ENCODE measurements at places on chromosomes 1 and 21. TPM values are rescaled to one million over a fixed set of nuclear protein-coding genes. Genes with fewer than 3 reads are reported as not detected.

GRCh38 chr1:11804666-11805421 is 920 bp downstream of the MTHFR start:
- DNase-seq = no peak

- no peak for DNase-seq
These were observed 202.8 kb downstream of the RRAGC start for GRCh38 chr1:38656726-38657125.

GRCh38 chr1:42316292-42316691 is 18.7 kb downstream of the FOXJ3 start:
- DNase-seq = no peak

GRCh38 chr1:73832276-73833181 is 365.4 kb downstream of the LRRIQ3 start:
- no peak for DNase-seq

GRCh38 chr1:71836904-71837303 is 445.4 kb downstream of the NEGR1 start:
- no peak for DNase-seq

- DNase-seq = no peak
These were observed 18.3 kb upstream of the NPHP4 start for GRCh38 chr1:6010554-6010953.

- no peak for DNase-seq
These were observed 1.6 kb downstream of the IFI44 start for GRCh38 chr1:78651241-78651640.

DNA sequence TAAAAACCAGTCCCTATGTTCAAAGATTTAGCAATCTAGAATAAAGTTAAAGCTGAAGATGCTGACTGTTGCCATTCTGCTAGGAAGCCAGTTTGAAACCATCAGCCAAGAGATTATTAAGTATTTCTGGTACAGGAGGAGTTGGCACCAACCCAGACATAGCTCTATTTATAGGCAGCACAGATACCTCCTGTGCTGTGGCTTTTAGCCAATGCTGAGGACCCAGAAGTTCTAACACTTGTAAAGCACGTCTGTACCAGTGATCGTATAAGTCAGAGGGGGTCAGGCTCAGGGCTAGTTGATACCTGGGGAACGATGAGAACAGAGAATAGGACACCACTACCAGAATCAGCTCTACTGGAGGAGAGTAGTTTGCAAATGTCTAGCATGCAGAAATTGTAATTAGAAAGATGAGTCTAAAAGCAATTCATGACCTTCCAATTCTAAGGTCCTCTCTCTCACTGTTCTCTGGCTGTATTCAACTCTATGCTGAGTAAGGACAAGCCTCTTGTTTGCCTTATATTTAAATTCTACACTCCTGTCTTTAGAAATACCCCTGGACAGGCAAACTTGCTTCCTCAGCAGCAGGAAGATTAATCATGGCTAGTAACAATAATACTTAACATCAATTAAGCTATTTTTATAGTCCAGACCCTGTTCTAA is 96.8 kb upstream of the PALMD start:
- no peak for DNase-seq

DNA sequence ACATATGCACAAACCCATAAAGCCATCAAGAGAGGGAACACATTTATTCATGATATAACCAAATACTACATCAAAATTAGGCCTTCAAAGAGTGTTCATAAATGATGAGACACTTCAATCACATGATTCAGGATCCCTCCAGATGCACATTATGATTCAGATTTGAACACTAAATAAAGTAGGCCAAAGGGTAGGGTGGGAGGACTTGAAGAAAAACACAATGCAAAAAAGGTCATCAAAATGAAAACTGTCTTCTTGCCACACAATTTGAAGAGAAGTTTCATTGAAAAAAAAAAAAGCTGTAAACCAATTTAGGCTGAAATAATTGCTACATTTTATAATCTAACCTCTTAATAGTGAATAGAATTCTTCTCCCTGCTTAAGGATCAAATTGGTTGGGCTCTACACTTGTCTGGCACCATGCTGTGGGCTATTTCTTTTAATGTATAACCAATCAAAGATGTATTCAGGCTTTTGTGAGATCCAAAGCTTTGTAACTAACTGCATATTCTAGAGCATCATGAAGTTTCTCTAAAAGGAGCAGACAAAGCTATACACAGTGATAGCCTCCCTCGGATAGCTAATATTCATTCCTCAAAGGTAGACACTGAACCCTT is 58.1 kb downstream of the ZSWIM5 start:
- no peak for DNase-seq

- DNase-seq = no peak
These were observed 36.8 kb downstream of the GADD45A start for GRCh38 chr1:67721650-67722291.

GRCh38 chr1:184693011-184693410 is 61.6 kb downstream of the EDEM3 start:
- DNase-seq = no peak

DNA sequence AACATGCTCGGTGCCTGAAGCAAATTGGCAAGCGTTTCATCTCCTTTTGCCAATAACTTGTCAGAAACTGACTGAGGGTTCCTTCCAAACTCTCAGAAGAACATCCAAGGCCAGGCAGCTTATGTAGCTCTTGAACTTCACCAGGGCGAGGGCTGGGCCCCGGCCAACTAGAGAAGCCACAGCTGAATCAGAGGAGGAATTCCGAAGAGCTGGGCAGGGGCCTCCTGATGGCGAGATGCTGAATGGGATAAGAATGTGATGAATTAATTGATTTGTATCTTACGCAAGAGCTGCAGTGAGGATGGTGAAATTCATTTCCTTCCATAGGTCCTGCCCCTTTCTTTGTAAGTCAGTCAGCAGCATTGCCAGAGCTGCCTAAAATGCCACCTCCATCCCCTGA is 345.8 kb downstream of the KIF26B start:
- DNase-seq = no peak

Gene WARS2
- 22.1 TPM for polyA plus RNA-seq

DNA sequence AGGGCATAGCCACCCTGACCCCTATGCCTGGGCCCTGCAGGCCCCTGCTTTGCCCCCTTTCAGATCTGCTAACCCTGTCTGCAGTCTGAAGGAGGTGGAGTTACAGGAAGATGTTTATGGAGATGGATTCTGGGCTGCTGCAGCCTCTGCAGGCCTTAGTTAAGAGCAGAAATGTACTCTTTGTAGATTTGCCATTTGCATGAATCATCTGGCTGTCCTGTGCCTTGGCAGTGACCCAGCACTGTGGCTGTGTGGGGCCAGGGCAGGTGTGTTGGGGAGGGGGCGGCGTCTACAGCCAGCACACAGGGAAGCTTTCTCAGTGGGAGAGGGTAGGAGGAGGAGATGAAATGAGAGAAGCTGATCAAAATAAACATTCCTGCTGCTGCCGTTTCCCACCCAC is 867.3 kb downstream of the PLA2G4A start:
- no peak for DNase-seq

Gene GBP1
- 39.3 TPM for polyA plus RNA-seq

- DNase-seq = no peak
These were observed 283.0 kb downstream of the PAPPA2 start for GRCh38 chr1:176745945-176746344.

DNA sequence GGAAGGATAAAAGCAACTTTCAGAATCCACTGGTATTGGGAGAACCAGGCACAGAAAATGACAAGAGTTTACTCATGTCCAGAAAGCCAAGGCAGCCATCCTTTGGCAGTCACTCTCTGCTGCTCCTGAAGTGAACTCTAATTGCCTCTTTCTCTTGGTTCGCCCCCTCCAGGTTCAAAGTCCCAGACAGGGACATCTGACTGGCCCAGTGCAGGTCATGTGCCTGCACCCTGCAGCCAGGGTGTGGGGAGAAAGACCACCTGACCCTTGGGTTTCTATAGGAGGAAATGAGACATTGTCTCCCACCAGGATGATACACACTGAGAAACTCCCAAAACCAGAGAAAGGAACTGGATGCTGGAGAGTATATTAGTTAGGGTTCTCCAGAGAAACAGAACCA is 103.9 kb upstream of the SYT6 start:
- DNase-seq = no peak

Gene PPOX
- polyA plus RNA-seq = 26.2 TPM

Gene MMEL1
- polyA plus RNA-seq = 14.3 TPM

Gene RNU1-3
- 3.2 TPM for polyA plus RNA-seq

Gene GLIS1
- 0.58 TPM for polyA plus RNA-seq

Gene RCAN1
- polyA plus RNA-seq = 41.1 TPM

DNA sequence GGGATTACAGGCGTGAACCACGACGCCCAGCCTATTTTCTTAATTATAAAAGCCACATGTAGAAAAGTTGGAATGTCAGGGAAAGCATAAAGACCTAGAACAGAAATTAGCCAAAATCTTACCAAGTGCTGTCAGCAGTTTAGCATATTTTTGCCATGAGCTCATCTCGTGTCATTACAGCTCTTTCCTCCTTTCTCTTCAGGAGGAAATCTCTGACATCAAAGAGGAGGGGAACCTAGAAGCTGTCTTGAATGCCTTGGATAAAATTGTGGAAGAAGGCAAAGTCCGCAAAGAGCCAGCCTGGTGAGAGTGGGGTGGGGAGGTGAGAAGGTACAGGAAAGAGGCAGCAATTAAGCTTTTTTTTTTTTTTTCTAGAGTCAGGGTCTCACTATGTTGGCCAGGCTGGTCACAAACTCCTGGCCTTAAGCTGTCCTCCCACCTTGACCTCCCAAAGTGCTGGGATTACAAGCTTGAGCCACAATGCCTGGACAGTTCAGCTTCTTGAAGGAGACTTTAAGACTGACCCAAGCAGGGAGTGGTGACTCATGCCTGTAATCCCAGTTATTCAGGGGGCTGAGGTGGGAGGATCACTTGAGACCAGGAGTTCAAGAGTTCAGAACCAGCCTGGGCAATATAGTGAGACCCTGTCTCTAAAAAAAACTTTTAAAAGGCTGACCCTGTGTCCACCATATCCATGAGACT is 8.4 kb upstream of the BGLAP start:
- DNase-seq = peak; percentile 35

Gene FGR
- 4.0 TPM for polyA plus RNA-seq

DNA sequence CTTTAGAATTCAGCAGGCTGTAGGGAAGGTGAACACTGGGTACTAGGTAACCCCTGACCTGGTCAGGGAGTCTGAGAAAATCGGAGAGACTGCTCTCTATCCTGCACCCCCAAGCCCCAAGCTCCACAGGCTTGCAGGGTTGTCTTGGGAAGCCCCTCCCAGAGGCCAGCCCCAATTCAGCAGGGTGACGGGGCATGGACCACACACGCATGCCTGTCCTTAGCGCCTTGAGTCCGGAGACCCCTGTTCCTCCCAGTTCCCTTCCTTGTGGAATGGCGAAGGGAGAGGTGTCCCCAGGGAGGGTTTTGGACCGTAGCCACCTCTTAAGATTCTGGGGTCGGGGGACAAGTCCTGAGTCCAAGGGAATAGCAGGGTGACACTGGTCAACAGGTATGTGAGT is 116.1 kb downstream of the HLCS start:
- DNase-seq = no peak

Gene MMP23B
- polyA plus RNA-seq = 10.7 TPM

GRCh38 chr1:15046487-15047165 is 106.9 kb upstream of the TMEM51 start:
- peak; percentile 53 for DNase-seq

- DNase-seq = no peak
These were observed 57.0 kb downstream of the KIF26B start for GRCh38 chr1:245211761-245212160.

DNA sequence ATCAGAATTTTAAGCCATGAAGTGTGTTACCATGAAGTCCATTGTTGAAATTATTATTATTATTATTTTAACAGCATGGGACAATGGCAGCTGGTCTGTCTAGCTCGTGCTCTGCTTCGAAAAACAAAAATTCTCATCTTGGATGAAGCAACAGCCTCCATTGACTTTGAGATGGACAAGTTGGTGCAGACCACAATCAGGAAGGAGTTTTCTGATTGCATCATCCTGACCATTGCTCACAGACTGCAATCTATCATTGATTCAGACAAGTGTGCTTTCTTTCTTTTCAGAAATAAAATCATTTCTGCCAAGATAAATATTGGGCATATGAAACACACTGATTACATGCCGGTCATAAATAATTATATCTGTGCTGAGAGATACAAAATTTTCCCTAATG is 21.0 kb downstream of the HSPA13 start:
- DNase-seq = no peak

DNA sequence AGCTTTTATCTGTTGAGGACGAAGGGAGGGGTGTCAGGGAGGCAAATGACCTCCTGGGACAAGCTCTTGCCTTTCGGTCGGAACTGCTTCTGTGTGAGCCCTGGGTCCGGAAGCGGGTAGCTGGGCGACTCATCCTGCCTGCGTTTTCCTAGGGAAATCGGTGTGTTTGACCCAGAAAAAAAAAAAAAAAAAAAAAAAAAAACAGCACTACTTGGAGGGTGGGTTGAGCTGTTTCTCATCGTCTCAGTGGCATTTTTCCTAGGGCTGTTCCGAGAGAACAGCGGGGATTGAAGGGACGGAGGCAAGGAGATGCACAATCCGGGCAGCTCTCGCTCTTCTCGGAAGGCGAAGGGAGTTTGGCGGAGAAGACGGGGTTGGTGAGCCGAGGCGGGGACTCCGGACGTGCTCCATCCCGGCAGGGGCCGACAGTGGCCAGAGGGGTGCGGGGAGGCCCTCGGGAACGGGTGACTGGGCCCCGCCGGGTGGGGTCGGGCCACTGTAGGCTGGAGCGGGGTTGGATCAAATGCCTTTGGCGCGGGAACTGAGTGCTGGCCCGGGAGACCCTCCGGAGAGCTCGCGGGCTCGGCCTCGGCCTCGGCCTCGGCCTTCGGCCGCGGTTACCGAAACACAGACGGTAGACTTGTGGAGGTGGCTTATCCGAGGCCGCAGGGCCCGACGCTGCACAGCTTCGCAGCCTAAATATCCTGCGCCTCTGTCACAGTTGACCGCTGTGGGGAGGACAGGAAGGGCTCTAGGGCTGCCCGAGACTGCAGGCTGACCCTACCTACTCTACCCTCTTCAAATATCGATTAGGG is 2.4 kb upstream of the BARHL2 start:
- DNase-seq = no peak

Gene KRTAP6-3
- polyA plus RNA-seq = not detected

Gene ORC1
- 4.2 TPM for polyA plus RNA-seq

DNA sequence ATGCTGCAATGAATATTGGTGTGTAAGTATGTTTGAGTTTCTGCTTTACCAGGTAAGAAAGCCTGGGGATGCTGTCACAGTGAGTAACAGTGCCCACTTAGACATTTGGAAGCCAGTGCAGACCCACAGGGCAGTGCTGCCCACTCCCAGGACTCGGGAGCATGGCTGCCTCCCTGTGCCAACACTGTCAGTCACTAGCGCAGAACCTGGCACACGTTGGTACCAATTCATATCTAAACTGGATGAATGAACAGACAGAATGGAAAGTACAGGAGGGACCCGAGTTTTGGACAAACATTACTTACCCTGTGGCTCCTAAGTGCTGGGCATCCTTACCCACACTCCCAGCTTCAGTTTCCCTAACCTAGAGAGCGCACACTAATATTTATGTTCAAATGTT is 1.6 kb upstream of the EVA1C start:
- DNase-seq = no peak

GRCh38 chr21:44433791-44434567 is 21.3 kb upstream of the LRRC3 start:
- no peak for DNase-seq

Measured in large intestine (tissue), 12 donors.